Pancreas (tissue), 10 donors: ENCODE measurements at places on chromosomes 2 and 18. TPM values are rescaled to one million over a fixed set of nuclear protein-coding genes. Genes with fewer than 3 reads are reported as not detected.

Gene SERPINB3
- polyA plus RNA-seq, result 0.07 TPM

Gene UGT1A10
- not detected for polyA plus RNA-seq

GRCh38 chr18:31606265-31606664, 14.6 kb downstream of the TTR start:
- H3K4me3 ChIP-seq, result no peak overlapping the region
- H3K4me1 ChIP-seq, result no peaks in the 10 kb centered on the region

- H3K4me1 ChIP-seq, result no peaks in the 10 kb centered on the region
- H3K36me3 ChIP-seq, result no peaks in the 10 kb centered on the region
- H3K27ac ChIP-seq, result no peak overlapping the region
- H3K4me3 ChIP-seq, result no peak overlapping the region
- DNase-seq, result no peak
Observed at GRCh38 chr2:170577356-170577755, 137.8 kb upstream of the SP5 start.

- no peak overlapping the region for H3K27ac ChIP-seq
- H3K27me3 ChIP-seq, result no peaks in the 10 kb centered on the region
- DNase-seq, result no peak
- no peaks in the 10 kb centered on the region for H3K4me1 ChIP-seq
Observed at GRCh38 chr2:115314119-115314518, 871.7 kb downstream of the DPP10 start.
